ENCODE measurements at places on chromosomes 3 and 15.

DNA sequence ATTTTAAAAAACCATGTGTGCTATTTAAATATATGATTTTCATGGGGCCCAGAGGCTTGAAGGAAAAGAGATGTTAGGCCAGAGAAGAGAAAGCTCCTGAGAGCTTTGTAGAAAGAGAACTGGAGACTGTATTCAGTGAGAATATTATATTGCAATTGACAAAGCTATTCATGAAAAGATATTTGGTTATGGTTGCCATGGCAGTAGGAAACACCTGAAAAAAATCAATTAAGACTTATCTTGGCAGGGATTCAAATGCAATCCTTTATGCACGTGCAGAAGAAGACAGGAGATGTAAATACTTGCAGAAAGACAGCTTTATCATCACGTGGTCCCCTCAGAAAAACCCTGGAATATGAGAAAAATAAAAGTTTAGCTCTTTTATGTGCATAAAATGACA lies 636.0 kb upstream of the TBL1XR1 start:
- no peak for DNase-seq

GRCh38 chr3:175489406-175489805 lies 630.3 kb downstream of the NAALADL2 start:
- DNase-seq: no peak

GRCh38 chr3:71541313-71541712 lies 42.2 kb downstream of the FOXP1 start:
- no peak for DNase-seq

DNA sequence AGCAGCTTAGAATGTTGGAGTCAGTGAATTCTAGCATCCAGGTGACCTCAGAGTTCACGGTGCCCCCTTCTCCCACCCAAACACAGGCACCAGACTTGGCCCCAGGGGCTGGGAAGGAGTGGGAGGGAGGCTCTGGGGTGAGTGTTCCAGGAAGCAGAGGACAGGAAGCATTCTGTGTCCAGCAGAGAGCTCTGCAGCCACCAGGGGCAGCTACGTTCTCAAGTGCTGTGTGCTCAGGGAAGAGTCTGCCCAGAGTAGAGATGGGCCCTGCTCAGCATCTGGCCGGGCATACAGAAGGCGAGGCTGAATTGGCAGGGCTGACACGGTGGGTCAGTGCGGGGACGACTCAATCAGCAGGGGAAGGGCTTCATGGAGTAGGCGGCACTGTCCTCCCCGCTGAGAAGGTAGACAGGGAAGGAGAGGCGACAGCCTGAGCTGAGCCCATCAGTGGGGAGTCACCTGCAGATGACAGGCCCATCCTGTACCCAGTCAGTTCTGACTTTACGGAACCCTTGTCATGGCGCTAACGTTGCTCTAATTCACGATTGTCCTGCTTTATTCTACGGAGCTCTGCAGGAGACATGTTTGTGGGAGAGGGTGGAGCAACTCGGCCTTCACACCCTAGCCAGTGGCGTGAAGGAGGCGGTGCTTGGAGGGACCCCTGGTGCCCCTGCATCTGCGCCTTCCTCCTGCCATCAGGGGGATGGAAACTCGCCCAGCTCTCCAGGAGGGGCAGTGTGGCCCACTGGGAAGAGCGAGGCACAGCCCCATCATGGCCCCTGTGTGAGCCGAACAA lies 82.2 kb downstream of the C3orf70 start:
- DNase-seq: no peak

GRCh38 chr3:100789579-100789978 lies 80.3 kb downstream of the TFG start:
- DNase-seq: no peak
